ENCODE measurements at places on chromosomes 3 and 15.

GRCh38 chr3:18556001-18556408 lies 130.9 kb upstream of the SATB1 start:
- no peak for DNase-seq

DNA sequence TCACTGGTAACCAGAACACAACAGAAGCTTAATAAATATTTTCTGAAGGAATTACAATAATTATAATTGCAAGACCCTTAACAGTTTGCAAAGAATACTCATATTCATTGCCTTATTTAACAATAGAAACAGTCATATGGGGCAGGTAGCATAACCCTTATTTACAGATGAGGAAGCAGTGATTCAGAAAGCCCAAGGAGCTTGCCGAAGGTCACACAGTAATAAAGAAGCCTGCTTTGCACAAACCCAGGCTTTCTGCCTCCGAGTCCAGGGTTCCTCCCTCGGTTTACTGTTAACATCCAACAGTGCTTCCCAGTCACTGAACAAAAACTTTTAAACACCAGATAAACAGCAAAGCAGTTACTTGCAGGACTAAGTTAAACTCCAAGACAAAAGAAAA lies 35.3 kb downstream of the SRGAP3 start:
- DNase-seq = no peak

GRCh38 chr15:44566155-44566540 lies 29.2 kb downstream of the EIF3J start:
- no peak for DNase-seq

GRCh38 chr15:59491062-59491461 lies 53.1 kb downstream of the FAM81A start:
- DNase-seq = no peak

GRCh38 chr3:69890691-69891090 lies 108.8 kb upstream of the SAMMSON start:
- DNase-seq = no peak

- no peak for DNase-seq
Measured at GRCh38 chr3:11350374-11350773, 78.2 kb downstream of the ATG7 start.

DNA sequence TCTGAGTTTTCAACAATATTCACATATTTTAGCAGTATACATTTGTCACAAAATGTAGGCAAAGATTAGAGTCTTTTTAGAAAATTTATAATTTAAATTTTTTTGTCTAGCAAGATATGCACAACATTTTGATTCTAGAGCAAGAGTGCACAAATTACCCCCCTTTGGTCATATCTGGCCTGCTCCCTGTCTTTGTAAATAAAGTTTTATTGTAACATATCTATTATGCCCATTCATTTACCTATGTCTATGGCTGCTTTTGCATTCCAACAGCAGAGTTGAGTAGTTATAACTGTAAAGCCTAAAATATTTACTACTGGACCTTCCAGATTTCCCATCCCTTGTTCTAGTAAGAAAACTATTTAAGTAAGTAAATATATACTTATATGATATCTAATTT lies 430.7 kb downstream of the EDEM1 start:
- no peak for DNase-seq

GRCh38 chr3:144415492-144415891 lies 443.9 kb downstream of the DIPK2A start:
- DNase-seq = no peak

DNA sequence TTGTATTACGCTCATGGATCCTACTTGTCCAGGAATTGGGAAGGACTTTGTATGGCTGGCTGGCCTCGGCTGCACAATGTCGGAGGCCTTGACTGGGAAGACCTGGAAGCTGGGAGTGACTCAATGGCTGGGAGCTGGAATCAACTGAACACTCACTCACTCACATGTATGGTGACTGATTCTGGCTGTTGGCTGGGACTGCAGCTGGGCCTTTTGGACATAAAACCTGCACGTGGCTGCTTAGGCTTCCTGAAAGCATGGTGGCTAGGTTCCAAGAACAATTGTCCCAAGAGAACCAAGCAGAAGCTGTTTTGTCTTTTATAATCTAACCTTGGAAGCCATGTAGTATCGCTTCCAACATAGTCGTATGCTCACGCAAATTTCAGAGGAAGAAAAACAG lies 38.0 kb upstream of the CMTM8 start:
- no peak for DNase-seq

GRCh38 chr3:78519281-78519680 lies 1248.5 kb downstream of the ROBO1 start:
- no peak for DNase-seq

GRCh38 chr3:152737021-152737908 lies 97.7 kb upstream of the P2RY1 start:
- DNase-seq = no peak

- DNase-seq = no peak
Measured at GRCh38 chr3:3191675-3192285, 12.3 kb upstream of the CRBN start.

DNA sequence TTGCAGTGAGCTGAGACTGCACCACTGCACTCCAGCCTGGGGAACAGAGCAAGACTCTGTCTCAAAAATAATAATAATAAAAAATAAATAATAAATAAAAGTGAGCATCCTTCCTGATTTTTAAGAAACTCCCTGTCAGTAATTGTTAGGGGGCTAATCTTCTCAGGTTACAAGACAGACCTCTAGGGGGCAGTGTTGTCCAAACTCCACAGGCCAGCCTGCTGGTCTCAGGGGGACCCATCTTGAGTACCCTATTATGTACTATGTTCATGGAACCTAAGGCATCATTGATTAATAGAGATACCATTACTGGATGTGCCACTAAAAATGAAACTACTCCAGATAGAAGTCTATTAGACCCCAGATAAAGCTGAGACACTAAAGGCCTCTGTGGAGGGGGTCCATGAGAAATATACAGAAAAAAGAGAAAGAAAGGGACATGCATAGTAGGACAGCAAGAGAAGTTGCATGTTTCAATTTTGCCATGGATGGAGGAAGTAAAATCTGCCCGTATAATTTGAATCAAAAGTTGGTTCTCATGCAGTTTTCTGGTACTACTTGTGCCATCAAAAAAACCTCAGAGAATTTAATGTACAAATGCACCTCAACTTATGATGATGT lies 85.5 kb upstream of the CDV3 start:
- DNase-seq = no peak

DNA sequence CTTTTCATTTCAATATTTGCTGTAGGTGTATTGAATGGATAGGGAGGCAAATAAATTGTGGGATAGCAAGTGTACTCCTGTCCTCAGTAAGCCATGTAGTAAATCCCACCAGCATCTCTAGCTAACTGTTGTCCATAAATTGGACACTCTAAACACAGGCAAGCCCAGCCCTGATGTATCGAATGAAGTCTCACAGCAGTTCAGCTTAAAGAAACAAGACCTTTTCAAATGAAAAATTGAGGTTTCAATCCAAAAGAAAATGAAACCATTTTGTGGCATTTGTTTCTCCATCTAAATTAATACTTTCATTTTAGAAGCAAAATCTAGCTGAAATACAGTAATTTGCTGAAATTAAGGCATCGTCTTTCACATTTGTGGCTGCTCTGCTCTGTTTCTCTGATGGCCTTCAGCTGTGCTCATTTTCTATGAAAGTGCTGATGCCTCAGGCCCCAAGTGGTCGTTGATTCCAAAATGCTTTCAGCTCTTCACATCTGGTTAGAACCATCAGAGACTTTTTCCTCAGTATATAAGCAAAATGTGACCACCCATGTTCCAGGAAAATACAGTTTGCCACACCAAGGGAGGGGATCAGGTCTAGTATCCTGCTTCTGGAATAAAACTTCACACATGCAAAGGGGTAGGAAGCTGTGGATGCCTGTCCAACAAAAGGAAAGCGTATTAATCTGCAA lies 245.0 kb downstream of the ZMAT3 start:
- no peak for DNase-seq

DNA sequence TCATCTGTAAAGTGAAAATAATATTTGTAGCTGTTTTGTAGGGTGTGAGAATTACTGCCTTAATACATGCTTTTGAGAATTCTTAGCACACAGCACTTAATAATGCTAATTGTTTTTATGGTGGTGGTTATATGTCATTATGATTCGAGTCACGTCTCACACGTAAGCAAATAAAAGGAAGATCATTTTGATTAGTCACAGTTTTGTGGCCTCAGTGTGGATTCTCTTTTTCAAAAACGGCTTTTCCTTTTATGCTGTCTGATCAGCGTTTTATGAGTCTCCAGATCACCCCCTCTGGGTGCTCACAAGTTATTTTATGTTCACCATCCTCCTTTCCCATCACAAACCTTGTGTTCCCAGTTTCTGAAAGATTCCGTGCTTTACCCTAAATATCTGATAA lies 255.6 kb upstream of the CNTN4 start:
- peak; percentile 76 for DNase-seq

- peak; percentile 92 for DNase-seq
Measured at GRCh38 chr15:90191794-90192509, 9.2 kb upstream of the SEMA4B start.

DNA sequence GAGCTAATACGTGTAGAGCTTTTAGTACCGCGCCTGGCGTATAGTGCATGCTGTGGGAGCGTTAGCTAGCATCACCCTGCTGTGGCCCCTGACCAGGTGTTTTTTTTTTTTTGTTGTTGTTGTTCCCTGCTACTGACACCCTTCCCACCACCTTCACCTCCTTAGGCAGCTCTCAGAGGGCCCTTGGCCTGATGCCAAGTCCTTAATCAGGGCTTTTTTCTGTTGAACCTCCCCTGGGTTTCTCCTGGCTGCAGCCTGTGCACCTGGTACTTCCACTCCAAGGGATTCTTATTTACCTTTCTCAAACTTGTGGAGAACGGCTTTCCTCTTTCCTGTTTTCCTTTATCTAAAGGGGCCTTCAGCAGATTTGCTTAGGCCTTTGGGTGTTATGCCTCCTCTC lies 53.3 kb downstream of the SLC7A14 start:
- DNase-seq = peak; percentile 11

DNA sequence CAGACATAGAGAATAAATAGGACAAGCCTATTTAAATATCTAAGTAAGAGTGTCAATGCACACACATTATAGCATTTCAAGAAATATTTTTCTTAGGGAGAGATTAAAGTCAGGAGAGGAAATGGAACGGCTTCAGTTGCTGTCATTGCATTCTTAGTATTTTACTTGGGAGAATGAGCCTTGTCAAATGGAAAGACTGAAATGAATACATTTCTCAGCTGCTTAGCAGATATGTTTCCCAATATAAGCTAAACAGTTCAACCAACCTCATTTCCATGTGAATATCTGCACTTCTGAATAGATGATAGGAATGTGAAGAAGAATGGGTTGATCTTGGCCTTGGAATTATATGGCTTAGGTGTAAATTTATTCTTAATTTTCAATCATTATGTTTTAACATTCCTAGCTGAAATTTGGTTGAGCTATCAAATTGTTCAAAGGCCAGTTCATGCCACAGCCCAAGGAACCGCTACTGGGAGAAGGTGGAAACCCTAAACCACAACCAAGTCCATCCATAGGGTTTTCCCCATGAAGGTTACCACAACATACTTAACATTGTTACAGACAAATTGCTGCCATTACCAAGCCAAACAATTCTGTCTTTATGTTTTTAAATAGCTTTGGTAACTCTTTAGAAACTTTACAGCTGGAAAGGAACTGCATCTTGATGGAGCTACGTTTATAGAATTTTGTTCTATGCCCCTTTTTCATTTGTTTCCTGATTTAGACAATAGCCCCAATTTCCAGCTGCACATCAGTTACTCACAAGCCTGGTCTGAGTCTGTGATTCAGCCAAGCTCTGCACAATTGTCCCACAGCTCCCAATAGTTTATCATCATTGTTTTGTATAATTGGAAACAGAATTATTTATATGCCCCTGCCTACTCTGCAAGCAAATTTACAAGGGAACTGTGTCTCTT lies 459.6 kb downstream of the MECOM start:
- DNase-seq = no peak

DNA sequence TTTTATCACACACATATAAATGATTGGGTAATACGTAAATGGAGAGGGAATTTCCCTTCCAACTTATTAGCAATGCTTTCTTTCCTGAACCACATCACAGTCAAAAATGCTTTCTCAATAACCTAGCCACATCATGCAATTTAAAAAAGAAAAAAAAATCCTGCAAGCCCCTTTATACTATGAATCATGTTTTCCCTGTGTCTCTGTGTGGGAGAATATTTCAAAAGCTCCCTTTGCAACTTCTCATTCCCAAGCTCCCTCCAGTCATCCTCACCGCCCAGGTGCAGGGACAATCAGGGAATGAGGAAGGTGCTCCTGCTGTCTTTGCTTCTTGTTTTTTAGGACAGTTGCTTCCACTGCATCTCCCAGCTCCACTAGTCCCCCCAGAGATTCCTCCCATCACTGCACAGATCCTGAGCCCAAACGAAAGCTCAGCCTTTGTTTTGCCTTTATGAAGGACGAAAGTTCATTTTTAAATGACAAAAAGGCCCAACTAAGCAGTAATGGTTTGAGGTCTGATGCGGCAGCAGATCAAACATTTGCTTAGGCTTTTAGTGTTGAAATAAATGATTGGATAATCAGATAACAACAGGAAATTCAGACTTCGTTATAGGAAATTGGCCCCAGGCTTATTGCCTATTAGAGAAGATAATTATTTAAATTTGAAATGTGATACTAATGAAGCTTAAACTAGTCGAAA lies 47.8 kb upstream of the ADGRG7 start:
- DNase-seq = no peak

- no peak for DNase-seq
Measured at GRCh38 chr3:171874251-171874681, 31.1 kb downstream of the TMEM212 start.

- no peak for DNase-seq
Measured at GRCh38 chr15:69015591-69015990, 1.1 kb downstream of the NOX5 start.

DNA sequence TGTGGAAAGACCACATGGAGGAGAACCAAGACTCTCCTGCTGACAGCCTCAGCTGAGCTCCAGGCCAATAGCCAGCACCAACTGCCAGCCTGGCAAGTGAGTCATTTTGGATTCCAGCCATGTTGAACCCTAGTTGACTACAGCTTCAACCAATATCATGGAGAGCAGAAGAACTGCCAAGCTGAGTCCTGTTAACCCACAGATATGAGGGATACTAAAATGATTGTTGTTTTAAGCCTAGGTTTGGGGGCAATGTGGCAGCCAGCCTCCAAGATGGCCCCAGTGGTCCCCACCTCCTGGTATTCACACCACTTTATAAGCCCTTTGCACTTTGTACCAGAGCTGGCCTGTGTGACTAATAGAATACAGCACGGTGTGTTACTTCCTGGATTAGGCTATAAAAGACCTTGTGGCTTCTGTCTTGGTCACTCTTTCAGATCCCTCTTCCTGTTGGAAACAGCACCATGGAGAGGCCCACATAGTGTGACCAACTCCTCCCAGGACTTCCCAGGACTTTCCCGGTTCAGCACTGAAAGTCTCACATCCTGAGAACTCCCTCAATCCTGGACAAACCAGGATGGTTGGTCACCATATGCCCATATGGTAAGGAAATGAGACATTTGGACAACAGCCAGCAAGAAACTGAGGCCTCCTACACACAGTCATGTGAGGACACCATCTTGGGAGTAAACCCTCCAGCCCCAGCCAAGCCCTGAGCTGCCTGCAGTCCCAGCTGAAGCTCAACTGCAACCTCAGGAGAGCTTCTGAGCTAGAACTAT lies 32.4 kb upstream of the CDV3 start:
- DNase-seq = no peak

- DNase-seq = no peak
Measured at GRCh38 chr3:169342652-169343505, 320.6 kb downstream of the MECOM start.

- no peak for DNase-seq
Measured at GRCh38 chr3:7973006-7973405, 528.6 kb upstream of the LMCD1 start.

GRCh38 chr3:57019057-57019456 lies 41.4 kb upstream of the SPATA12 start:
- no peak for DNase-seq

- no peak for DNase-seq
Measured at GRCh38 chr15:79601405-79602086, 169.4 kb downstream of the MINAR1 start.

Measured in NCI-H774 (cell line).